ENCODE measurements at places on chromosomes 7 and 10. TPM values are rescaled to one million over a fixed set of nuclear protein-coding genes. Genes with fewer than 3 reads are reported as not detected.
A peak's percentile ranks its signal among the peaks of the same experiment; 100 is the strongest.

GRCh38 chr7:4479367-4480039 is 202.6 kb upstream of the FOXK1 start:
- H3K4me1 ChIP-seq, result no peaks in the 10 kb centered on the region
- no peak overlapping the region for H3K4me3 ChIP-seq
- no peak overlapping the region for H3K27ac ChIP-seq
- no peaks in the 10 kb centered on the region for H3K36me3 ChIP-seq
- H3K27me3 ChIP-seq, result no peaks in the 10 kb centered on the region

DNA sequence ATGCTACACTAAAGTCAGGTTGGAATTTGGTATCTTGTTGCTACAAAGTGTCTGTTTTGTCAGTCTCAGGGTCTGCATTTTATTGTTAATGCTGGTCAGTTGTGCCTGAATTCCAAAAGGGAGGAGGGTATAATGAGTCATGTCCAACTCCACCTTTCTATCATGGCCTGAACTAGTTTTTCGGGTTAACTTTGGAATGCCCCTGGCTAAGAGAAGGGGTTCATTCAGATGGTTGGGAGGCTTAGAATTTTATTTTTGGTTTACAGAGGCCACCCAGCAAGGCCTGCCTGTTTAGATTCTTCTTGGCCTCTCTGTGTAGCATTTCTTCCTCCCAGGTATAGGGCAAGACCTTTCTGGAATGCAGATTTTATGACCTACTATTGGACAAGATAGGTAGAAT is 93.2 kb downstream of the SKIDA1 start:
- no peak overlapping the region for H3K4me3 ChIP-seq
- DNase-seq, result no peak
- no peaks in the 10 kb centered on the region for H3K36me3 ChIP-seq

ADCY1 gene
- 7.1 TPM for total RNA-seq

DNA sequence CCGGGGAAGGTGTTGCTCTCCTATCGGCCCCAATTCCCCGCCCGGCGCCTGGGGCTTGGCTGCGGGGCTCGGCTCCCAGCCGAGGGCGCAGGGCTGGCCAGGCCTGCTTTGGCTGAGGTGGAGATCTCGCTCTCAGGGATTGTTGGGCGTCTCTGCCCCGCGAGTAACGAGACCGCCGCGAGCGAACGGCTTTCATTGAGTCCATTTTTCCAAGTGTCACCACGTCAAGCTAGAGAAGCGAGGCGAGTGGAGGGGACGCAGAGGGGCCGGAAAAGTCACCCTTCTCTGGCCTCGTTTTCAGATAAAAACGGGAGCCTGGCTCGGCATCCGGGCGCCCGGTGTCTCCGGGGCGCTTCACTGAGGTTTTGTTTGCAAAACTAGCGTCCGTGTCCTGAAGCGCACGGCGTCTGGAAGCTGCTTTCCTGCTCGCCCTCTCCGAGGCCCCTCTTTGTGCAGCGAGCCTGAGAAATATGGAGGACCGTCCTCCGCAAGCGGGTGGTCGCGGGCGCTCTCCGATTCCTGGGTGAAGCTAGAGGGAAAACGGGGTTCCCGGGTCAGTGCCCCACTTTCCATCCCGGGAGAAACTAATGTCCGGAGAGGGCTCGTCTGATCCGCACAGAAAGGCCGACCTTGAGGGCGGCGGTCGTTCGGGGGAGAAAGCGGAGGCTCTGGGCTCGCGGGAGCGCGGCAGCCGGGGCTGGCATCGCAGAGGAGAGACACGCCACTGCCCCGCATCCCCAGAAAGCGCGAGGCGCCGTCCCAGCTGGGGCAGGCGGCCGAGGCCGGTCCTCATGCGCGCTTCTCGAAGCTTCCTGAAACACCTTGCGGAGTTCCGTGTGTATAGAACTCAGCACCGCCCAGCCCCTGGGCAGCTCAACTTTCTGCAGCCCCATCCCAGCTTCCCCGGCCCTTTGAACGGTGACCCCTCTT is 3.5 kb upstream of the EN2 start:
- no peak overlapping the region for H3K4me3 ChIP-seq
- no peak overlapping the region for H3K27ac ChIP-seq
- H3K36me3 ChIP-seq, result no peaks in the 10 kb centered on the region

DNA sequence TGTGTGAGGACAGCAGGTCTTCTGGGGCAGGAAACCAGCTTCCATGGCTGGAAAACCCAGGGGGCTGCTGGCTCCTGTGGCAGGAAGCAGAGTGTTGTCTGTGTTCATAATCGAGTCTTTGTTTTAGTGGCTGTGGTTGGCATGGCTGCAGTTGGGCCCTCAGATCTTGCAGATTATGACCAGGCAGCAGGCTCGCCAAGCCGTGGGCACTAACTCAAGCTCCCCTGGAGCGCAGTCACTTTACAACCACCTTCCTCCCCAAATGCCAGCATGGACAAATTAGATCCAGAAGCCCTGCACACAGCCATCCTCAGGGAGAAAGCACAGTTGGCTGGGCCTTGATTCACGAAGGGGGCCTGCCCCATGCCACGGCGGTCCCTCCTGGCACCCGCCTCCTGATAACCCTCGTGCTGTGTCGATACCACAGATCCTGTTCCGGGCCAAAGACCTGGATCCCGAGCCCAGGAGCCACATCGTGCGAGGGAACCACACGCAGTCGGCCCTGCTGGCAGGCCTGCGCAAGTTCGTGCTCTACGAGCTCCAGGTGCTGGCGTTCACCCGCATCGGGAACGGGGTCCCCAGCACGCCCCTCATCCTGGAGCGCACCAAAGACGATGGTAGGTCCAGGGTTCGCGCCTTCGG is 552.5 kb upstream of the FOXK1 start:
- no peaks in the 10 kb centered on the region for H3K36me3 ChIP-seq
- DNase-seq, result peak; percentile 30
- peaks cover 15% of the 10 kb centered on the region for H3K4me1 ChIP-seq
- H3K27ac ChIP-seq, result no peak overlapping the region
- no peak overlapping the region for H3K4me3 ChIP-seq

- H3K4me1 ChIP-seq, result peaks cover 21% of the 10 kb centered on the region
- H3K27me3 ChIP-seq, result no peaks in the 10 kb centered on the region
- peak; percentile 95 for DNase-seq
- H3K36me3 ChIP-seq, result peaks cover 15% of the 10 kb centered on the region
Observed at GRCh38 chr10:95601116-95601719, 40.0 kb upstream of the SORBS1 start.
